ENCODE measurements at places on chromosomes 12 and 14.

GRCh38 chr12:112303004-112303403 is 79.2 kb downstream of the HECTD4 start:
- no peak for DNase-seq

- DNase-seq: no peak
These were observed 73.4 kb downstream of the PPM1H start for GRCh38 chr12:62861586-62861985.

GRCh38 chr12:98751580-98752115 is 106.6 kb downstream of the APAF1 start:
- DNase-seq: no peak

DNA sequence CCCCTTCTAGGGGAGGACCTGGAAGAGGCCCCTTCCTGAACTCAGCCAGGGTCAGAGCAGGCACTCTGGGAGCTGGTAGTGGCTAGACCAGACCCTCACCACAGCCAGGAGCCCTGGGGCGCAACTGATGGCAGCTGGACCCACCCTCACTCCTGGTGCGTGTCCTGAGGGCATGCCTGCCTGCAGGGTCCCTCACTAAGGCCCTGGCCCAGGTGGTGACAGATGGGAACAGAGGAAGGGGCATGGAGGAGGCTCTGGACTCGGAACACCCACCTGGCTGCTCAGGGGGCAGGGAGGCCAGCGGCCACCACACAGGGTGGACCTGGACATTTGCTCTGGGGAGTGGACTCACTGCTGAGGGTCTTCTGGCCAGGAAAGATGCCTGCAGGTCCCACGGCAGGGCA is 342.2 kb upstream of the SFSWAP start:
- DNase-seq: no peak

GRCh38 chr12:57128519-57129247 is 400 bp downstream of the LRP1 start:
- no peak for DNase-seq

DNA sequence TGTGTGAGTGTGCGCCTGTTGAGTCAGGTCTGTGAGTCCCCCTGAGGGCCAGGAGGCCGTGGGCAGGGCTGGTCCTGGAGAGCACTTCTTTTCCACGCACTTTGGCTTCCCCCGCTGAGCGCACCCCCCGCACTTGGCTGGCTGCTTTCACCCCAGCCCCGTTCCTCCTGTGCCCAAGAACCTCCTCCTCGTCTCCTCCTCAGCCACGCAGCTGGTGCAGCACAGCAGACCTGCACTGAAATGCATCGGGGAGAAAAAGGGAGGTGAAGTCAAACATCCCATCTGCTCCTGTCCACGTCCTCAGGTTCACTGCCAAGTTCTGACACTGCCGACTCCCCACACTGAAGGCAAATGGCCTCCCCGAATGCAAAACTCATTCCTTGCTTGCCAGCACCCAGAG is 362.7 kb upstream of the SFSWAP start:
- no peak for DNase-seq

GRCh38 chr14:104523546-104523935 is 56.0 kb upstream of the C14orf180 start:
- no peak for DNase-seq

DNA sequence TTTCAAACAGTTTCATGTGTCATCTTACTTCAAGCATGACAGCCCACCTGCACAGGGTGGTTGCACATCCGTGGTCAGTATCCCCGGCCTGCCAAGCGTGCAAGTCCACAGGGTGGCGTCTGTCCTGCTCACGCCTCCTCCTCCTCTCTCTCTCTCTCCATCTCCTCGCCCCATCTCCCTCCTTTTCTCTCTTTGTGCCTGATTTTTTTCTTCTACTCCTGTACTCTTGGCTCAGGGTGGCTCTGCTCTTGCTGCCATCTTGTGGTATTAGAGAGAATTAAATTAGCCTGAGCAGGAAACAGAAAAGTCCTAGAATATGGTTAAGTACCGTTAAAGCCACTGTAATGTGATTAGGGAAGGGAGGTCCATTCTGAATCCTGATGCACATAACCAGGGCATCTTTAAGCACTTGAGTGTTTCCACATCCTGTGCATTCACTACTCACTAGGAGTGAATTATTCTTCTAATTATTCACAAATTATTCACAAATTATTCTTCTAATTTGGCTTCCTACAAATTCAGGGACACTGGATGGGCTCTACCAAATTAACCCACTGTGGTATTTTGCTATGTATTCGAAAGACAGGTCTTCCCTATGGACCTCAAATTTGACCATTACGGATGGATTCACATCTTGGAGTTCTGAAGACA is 25.5 kb upstream of the DTX1 start:
- DNase-seq: peak; percentile 48

- no peak for DNase-seq
These were observed 47.7 kb upstream of the PPP2R5C start for GRCh38 chr14:101713621-101714349.

DNA sequence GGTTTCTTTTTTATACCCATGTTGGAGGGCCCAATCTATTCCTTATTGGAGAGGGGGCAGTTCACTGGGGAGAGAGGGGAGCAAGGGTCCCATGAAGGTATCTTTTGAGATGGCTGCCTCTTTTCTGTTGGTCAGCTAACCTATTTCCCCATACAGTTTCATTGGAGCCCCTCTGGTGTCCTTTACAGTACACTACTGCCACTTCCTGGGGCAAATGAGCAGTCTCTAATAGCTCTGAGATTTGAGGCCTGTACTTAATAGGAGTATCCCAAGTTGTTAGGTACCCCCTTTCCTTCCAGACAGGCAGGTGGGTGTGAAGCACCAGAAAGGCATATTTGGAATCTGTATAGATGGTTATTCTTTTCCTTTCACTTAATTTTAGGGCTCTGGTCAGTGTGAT is 41.3 kb upstream of the RNU6-8 start:
- no peak for DNase-seq

Data from hindlimb muscle (tissue), 1 donor.